ENCODE measurements at places on chromosomes 12 and 14. TPM values are rescaled to one million over a fixed set of nuclear protein-coding genes. Genes with fewer than 3 reads are reported as not detected.

GRCh38 chr14:32809255-32809654 lies 129.4 kb upstream of the NPAS3 start:
- no peak for DNase-seq

GRCh38 chr14:24262821-24263733 lies at the start of gene TGM1:
TGM1 (minus strand) TSS chr14:24263177; CDS start chr14:24262352, 825 bp downstream.
- DNase-seq: no peak

DNA sequence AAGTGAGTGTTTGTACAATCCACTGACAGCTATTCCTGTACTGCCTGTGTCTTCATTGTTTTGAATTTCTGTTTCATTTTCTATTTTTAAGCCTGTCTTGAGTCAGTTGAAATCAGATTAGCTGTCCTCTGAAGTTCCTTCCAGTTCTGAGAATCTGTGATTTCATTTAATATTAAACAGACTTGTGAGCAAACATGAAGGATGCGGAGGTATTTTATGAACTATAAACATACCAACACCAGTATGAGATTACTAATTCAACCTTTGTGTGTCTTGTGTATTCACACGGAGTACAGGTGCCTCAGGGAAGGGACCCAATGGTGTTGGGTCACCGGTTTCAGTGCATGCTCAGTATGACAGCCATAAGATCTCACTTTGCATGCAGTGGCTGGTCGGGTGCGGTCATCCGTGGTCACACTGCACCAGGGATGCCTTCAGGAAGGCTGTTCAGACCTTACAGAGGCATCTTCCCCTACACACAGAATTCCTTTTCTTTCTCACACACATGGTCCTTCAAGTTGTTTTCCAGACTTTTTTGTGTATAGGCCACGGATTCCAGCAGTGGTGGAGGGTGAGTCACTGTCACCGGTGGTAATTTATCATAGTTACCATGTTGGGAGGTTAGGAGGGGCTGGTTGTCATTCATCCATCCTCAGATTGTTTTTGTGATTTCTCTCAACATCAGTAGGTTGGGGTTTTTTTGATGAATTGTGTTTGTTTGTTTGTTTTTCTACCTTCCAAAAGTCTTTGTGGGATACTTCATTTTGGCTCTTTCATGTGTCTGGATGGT lies 103.0 kb upstream of the SFSWAP start:
- no peak for DNase-seq

- no peak for DNase-seq
Observed at GRCh38 chr12:121927813-121928212, 9.4 kb downstream of the CFAP251 start.

Gene CAPZA3
- total RNA-seq: not detected

Gene MGP
- total RNA-seq: not detected

Gene WNT1
- total RNA-seq: not detected

Gene PRB2
- total RNA-seq: not detected

Measured in LHCN-M2 (cell line).